ENCODE measurements at places on chromosomes 7 and 10.
A peak's percentile ranks its signal among the peaks of the same experiment; 100 is the strongest.

DNA sequence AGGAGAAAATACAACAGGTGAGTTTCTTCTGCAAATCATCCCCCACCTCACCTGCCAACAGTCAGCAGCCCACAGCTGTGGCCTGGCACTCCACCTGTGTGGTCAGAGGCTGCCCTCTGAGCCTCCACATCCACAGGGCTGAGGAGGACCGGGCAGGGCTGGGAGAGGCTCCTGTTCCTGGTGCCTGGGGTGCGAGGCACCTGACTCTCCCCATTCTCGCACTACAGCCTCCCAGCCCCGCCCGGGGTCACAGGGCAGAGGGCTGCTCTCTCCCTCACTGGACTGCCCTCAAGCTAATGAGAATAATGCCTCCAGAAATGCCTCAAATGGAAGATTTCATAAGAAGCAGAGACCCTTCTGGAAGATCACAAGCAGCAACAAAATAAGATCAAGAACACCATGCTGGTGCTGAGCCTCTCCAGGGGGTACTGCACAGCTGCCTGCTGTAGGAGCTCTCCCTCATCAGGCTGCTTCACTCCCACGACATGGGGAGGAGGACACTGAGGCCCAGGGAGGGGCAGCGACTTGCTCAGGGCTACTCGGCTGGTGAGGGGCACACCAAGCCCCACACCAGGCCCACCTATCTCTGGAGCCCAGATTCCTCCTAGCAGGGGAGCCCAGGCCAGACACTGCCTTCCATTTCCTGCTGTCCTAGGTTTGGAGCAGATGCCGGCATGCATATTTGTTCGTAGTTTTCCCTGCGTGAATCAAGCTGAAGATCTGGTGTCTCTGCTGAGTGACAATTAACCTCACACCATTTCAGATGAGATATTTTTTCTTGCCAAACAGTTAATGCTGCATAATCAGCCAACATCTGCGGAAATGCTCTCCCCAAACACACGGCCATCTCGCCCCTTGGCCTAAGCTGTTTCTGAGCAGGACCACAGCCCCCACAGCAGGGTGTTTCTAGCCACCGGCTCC is 76.5 kb downstream of the FAM53B start:
- DNase-seq: no peak

- no peak for DNase-seq
Observed at GRCh38 chr10:19791032-19791431, 25.2 kb upstream of the PLXDC2 start.

DNA sequence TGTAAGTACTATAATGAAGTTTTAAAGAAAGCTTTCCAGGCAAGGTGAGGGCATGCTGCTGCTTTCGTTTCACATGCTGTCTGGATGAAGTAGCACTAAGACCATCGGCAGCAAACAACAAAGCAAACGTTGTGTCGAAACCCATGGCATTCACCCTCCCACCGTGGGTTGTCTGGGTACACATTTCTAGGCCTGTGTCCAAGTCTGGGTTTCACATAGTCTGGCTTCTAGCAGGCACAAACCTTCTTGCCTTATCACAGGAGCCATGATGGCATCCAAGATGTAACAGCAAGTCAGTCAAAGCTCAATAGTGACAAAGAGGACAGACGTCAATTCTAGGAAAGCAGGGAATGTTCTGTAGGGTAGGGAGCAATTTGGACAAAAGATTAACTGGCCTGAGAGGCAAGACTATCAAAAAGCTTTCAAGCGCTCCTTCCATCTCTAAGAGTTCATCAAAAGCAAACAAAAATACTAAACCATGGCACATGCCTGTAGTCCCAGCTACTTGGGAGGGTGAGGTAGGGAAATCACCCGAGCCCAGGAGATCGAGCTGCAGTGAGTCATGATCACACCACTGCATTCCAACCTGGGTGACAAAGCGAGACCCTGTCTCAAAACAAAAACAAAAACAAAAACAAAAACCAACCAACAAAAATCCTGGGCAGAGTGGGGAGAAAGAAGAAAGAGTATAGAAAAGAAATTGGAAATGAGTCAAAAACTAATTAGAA is 42.7 kb downstream of the PAXIP1 start:
- DNase-seq: peak; percentile 77

- DNase-seq: no peak
Observed at GRCh38 chr7:147182874-147183273, 1066.3 kb downstream of the CNTNAP2 start.

DNA sequence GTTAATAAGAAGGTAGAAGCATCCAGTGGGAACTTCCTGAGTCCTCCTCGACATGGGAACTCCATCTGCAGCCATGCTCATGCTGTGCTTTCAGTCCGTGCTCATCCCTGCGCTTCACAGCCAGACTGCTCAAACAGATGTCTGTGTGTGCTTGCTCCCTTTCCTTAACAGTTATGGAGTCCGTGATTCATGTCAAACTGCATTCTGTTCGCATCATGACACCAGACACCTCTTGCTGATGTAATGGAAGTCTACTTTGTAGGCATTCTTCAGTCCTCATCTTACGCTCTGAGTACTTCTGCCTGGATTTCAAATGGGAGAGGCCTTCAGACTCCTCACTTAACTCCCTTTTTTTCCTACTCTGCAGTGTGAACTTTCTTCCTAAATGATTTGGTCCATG is 304.9 kb downstream of the SUGCT start:
- peak; percentile 15 for DNase-seq

DNA sequence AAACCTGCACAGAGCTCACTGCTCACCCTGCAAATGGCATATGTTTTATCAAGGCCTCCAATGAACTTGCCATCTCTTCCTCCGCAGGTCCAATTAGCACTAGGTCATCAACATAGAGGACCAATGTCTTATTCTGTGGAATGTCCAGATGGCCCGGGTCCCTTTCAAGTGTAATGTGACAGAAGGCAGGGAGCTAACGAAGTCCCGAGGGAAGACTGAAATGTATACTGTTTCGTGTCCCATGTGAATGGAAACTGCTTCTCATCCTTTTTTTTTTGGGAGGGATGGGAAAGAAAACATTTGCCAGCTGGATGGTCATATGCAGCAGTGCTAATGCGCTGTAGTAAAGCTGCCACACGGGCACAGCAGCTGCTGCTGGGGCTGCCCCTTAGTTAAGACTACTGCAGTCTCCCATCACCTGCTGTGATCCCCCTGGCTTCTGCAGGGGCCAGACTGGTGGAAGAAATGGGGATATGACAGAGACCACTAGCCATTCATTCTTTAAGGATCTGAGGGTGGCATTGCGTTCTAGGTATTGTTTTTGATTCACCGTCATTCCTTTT is 61.7 kb upstream of the CCNY start:
- DNase-seq: no peak

DNA sequence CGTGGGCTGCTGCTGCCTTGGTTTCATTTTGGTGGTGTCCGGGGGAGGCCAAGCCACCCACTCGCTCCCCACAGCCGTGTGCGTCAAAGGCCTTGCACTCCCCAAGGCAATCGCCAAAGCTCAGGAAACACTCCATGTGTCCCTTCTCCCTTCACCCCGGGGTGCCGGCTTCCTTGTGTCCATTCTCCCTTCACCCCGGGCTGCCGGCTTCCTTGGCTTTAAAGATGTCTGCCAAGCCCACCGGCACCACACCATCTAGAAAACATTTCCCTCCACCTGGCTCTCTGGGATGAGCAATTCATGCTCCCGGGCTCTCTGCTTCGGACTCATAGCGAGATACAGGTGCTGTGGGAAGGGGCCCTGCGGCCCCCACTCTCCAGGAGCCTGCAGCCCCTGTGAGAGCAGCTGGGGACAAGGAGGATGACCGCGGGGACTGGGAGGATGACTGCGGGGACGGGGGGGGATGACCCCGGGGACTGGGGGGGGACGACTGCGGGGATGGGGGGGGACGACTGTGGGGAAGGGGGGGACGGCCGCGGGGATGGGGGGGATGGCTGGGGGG is 322.1 kb downstream of the DNAJB6 start:
- DNase-seq: no peak

DNA sequence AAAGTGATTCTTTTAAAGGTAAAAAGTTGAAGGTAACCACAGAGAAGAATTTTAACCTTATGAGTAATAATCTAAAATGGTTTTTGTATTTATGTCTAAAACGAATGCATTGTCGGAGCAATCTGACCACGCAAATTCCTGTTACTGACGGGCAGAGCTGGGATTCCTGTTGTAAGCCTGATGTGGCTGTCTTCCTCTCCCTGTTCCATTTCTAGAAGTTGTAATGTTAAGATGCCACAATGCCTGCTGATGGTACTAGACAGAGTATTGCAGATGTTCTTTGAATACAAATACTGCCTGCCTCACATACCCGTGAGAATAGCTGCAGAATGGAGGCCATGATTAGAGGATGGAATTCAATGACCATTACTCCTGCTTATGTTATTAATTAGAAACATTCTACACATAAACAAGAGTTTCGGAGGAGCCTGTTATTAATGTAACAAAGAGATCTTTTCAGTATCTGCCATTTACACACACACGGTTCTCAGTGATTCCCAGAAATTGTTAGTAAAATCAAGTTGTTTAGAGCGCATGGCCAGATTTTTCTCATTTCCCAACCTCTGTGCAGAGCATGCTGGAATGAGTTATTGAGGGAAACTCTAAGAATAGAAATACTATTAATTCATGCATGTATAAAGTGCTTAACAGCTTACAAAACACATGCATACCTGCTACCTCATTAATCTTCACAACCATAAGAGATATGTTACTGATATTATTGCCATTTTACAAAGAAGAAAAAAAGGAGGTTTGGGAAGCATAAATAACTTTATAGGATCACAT is 196.8 kb downstream of the PTN start:
- DNase-seq: no peak

GRCh38 chr10:1476455-1476803 is 260.9 kb downstream of the ADARB2 start:
- DNase-seq: no peak

- DNase-seq: no peak
Observed at GRCh38 chr10:124725171-124725631, 19.0 kb downstream of the FAM53B start.

DNA sequence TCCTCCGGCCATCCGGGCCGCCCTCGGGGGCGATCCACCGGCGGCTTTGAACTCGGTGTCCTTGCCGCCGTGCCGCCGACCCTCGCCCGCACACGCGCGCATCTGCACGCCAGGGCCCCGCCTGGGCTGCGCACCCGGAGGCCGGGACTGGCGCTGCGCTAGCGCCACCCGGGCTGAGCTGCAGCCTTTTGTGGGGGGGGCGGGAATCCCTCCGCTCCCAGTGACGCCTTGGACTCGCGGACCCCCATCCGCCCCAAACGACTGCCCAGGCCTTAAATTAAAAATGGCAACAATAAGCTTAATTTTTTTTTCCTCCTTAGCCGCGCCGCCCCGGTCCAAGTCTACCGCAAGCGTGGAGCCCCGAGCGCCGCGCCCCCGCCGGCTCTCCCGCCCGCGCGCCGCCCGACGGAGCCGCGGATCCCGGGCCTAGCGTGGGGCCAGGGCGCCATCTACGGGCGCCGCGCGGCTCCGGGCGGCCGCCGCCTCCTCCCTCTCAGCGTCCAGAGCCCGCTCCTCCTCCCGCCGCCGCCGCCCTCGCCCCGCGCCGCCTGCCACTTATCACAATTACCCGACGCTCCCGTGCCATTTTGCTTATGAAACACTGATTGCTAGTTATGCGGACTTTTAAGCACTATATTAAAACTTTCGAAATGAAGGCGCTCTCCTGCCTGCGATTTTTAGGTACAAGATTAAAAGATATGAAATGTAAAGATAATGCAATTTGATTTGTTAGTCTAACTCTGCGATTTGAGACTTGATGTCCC is 7.5 kb upstream of the EBF3 start:
- DNase-seq: peak; percentile 12

- no peak for DNase-seq
Observed at GRCh38 chr7:98594787-98595186, 22.3 kb upstream of the NPTX2 start.

GRCh38 chr10:118520116-118520742 is 75.2 kb downstream of the PRLHR start:
- no peak for DNase-seq

DNA sequence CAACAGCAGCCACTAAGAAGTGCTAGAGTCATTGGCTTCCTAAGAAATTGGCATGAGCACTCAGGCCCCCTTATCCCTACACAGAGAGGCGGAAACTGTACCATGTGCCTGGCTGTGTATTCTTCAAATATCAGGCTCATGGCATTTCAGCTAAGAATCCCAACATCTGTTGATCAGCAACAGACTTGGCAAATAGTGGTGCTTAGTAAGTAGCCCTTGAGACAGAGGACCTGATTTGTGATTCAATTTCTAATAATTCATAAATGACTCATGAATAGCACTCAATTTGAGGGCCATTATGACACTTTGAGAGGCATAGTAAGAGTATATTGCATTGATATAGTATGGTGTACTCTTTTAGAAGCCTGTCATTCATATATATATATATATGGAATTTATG is 309.1 kb downstream of the LRMDA start:
- no peak for DNase-seq

- DNase-seq: peak; percentile 57
Observed at GRCh38 chr10:1251769-1252168, 195.6 kb downstream of the WDR37 start.

GRCh38 chr7:142319970-142320369 is 62.1 kb upstream of the PRSS58 start:
- no peak for DNase-seq

GRCh38 chr7:68969571-68969970 is 628.7 kb upstream of the AUTS2 start:
- no peak for DNase-seq

DNA sequence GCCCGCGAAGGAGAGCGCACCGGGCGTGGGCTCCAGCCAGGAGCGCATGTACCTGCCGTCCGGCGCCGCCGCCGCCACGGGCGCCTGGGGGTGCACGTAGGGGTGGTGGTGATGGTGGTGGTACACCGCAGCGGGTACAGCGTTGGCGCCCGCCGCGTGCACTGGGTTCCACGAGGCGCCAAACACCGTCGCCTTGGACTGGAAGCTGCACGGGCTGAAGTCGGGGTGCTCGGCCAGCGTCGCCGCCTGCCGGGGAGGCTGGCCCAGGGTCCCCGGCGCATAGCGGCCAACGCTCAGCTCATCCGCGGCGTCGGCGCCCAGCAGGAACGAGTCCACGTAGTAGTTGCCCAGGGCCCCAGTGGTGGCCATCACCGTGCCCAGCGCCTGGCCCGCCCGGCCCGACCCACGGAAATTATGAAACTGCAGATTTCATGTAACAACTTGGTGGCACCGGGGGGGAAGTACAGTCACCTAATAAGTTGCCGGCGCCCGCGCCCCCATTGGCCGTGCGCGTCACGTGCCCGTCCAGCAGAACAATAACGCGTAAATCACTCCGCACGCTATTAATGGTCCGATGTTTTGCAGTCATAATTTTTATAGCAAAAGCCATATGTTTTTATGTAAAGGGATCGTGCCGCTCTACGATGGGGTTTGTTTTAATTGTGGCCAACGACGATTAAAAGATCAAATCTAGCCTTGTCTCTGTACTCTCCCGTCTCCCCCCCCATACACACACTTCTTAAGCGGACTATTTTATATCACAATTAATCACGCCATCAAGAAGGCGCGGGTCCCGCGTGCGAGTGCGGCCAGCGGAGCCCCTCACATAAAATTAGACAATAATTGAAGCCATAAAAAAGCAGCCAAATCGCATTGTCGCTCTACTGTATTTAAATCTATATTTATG is at the start of gene HOXA9:
HOXA9 (minus strand) TSS at position 449 of the 907 bp plus-strand sequence; CDS start at position 369, 80 bp downstream.
- no peak for DNase-seq

- no peak for DNase-seq
Observed at GRCh38 chr10:43257347-43258210, 9.3 kb downstream of the RASGEF1A start.

- no peak for DNase-seq
Observed at GRCh38 chr7:129362496-129362895, 71.7 kb upstream of the STRIP2 start.
